ENCODE measurements at places on chromosomes 13 and 19.

DNA sequence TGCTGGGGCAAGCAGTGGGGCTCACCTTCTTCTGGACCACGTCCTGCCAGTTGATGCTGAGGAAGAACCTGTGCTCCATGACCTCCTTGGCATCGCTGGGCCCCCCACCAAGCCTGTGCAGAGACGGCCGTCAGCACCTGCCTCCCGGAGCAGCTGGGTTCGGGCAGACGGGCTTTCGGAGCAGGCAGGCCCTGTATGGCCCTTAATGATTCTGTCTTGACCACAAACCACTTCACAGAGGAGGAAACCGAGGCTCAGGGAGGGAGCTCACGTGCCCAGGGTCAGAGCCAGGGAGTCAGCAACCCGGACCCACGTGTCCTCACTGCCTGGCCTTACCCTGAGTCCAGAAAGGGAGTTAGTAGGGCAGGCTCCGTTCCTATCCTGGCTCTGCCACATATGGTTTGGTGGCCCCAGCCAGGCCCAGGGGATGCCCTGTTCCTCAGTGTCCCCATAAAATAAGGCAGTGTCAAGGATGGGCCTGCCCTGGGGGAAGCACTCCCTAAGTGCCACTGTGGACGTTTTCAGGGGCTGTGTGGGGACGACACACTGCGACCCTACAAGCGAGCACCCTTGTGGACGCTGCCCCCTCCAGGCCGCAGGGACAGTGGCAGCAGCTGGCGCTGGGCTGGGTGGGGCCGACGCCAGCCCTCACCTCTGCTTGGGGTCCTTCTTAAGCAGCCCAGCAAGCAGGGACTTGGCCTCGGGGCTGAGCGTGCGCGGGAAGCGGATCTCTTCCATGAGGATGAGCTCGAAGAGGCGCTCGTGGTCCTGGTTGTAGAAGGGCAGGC lies 8.9 kb upstream of the CCNP start:
- DNase-seq, result no peak

DNA sequence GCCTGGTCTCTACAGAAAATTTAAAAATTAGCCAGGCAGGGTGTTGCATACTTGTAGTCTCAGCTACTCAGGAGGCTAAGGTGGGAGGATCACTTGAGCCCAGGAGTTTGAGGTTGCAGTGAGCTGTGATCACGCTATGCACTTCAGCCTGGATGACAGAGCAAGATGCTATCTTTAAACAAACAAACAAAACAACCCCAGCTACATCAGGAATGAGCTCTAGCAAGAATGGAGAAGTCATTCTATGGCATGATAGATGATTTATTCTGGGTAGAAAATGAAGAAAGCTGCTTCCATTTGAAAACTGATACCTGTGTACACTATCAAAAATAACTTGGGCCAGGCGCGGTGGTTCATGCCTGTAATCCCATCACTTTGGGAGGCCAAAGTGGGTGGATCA lies 15.8 kb upstream of the SHISA2 start:
- no peak for DNase-seq

- no peak for DNase-seq
Observed at GRCh38 chr13:95188128-95188527, 113.1 kb downstream of the ABCC4 start.

GRCh38 chr13:25768838-25769237 lies 283.0 kb downstream of the SHISA2 start:
- DNase-seq, result no peak

DNA sequence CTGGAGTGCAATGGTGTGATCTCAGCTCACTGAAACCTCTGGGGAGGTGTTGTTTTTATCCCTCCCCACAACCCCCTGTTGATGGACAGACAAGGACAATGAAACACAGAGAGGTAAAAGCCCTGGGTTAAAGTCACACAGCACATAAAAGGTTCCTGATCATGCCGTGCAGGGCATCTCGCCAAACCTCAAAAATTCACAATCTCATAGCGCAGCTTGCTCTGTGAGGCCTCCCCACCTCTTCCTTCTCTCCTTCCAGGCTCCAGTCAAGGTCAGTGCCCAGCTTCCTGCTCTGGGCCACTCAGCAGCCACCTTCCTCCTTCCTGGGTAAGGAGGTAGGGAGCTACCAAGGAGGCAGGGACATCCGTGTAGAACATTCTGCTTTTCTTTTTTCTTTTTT lies 2.3 kb downstream of the FUT2 start:
- DNase-seq, result no peak

DNA sequence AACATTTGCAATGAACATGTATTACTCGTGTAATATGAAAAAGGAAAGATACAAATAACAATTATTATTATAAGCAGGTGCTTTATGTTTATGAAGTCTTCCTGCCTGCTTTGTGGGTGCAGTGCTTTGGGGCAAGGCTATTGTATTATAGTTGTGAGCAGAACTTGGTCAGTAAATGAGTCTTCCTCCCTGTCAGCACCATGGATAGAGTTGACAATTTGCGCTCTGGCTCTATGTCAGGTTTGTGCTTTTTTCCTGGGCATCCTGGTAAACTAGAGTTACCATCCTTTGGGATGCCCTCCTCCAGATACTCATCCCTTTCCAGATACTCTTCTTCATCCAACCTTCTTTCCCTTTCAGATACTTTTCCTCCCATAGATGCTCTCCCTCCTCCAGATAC lies 19.6 kb downstream of the ERICH6B start:
- DNase-seq, result no peak

GRCh38 chr13:25001476-25002206 lies 94.3 kb upstream of the PABPC3 start:
- no peak for DNase-seq

DNA sequence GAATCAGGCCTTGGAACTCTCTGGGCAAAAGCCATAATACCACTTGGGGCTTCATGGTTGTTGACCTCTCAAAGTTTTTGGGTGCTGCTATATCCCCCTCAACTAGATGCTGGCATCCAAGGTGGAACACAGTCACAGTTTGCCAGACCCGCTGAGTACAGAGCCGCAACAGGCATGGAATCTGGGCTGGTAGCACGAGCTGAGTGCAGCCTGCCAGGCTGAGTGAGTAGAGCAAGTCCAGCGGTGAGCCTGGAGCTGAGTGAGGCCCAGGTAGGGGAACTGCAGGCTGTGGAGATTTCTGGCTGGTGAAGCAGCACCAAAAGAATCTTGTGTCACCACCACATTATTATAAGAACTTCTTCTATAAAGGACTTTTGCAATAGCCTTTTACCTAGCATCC lies 192.6 kb downstream of the PCDH17 start:
- DNase-seq, result no peak

- peak; percentile 48 for DNase-seq
Observed at GRCh38 chr13:49240017-49240416, 7.7 kb upstream of the CDADC1 start.
